ENCODE measurements at places on chromosomes 7 and 10.

DNA sequence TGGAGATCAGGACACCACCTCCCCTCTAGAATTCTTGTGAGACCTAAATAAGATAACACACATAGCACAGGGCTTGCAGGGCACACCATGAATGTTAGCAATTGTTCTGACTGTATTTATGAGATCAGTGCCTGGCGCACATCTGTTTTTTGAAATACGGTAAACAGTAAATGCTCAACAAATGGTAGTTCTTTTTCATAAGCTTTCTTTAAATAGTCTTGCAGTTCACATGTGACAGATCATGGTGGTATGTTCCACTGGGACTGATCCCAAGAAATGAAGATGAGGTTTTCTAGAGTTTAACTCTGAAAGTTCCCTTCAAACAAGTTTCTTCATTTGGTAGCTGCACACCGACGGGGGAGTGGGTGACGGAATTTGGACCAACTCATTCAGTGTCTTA is 34.8 kb downstream of the CREB5 start:
- no peak for DNase-seq

DNA sequence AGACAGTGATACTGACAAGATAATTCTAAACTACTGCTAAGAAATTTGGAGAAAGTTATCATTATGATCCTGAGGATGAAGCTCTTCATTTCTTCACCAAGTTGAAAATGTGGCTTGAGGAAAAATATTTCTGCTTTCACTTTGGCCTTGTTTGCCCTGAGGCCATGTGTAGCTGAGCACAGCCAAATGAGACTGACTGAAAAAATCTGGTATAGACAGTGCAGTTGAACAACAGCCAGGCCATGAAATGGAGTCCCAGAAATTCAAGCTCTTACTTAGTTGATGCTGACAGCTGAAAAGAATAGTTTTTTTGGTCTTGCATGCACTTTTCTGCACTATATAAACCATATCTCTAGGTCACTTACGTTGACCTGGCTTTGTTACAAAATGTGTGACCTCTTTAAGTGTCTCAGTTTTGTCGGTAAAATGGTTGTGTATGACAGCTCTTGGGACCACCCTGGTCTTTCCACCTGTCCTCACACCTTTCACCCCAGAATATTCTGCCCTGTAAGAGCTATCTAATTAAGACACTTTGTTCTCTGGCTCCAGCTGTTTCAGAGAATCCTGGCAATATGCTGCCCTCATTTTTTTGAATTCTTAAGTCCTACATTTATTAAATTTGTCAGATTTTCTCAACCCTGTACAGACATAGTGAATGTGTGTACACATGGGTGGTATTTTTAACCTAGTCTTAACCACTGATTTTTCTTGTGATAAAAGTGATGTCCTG is 91.3 kb downstream of the CD36 start:
- no peak for DNase-seq

- DNase-seq = no peak
These were observed 368.7 kb downstream of the AUTS2 start for GRCh38 chr7:69966766-69967591.

GRCh38 chr7:25624833-25625232 is 396.5 kb upstream of the NPVF start:
- DNase-seq = no peak

- no peak for DNase-seq
These were observed 10.4 kb downstream of the HTR7 start for GRCh38 chr10:90847436-90847835.

GRCh38 chr10:28127881-28128280 is 129.0 kb upstream of the ODAD2 start:
- no peak for DNase-seq

GRCh38 chr10:62993121-62993520 is 140.0 kb upstream of the NRBF2 start:
- DNase-seq = no peak

- DNase-seq = no peak
These were observed 315.3 kb downstream of the LHFPL3 start for GRCh38 chr7:104643587-104644217.
